ENCODE measurements at places on chromosomes 13 and 19.
A peak's percentile ranks its signal among the peaks of the same experiment; 100 is the strongest.

DNA sequence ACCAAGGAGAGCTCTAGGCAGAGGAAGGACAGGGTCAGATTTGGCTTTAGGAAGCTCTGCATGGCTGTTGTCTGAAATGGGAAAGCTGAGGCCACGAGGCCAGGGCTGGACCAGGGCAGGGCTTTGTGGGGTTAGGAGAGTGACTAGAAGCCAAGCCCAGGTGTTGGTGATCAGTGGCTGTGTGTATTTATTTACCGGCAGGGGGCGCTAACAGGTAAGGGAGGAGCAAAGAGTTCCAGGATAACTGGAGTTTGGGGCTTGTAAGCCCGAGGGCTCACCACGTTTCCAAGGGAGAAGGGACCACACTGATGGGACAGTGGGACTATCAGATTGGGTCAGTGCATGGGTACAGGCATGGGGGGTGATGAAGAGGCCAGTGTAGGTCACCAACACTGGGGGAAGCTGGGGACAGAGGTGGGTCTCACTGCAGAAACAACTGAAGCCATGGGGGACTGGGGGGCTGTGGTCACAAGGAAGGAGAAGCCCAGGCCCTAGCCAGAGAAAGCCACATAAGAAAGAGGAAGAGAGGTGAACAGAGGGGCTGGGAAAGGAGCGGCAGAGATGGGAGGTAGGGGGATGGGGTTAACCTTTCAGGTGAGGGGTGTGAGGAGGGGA is 3.9 kb downstream of the TMEM147 start:
- peak; percentile 13 for DNase-seq

- DNase-seq: no peak
These were observed 1.0 kb upstream of the RPS5 start for GRCh38 chr19:58385891-58386575.

- no peak for DNase-seq
These were observed 23.5 kb upstream of the MIER2 start for GRCh38 chr19:367963-368629.

- DNase-seq: no peak
These were observed 4.8 kb downstream of the SYT5 start for GRCh38 chr19:55175117-55175867.

- no peak for DNase-seq
These were observed 227.8 kb upstream of the MIR17HG start for GRCh38 chr13:91119643-91120042.

DNA sequence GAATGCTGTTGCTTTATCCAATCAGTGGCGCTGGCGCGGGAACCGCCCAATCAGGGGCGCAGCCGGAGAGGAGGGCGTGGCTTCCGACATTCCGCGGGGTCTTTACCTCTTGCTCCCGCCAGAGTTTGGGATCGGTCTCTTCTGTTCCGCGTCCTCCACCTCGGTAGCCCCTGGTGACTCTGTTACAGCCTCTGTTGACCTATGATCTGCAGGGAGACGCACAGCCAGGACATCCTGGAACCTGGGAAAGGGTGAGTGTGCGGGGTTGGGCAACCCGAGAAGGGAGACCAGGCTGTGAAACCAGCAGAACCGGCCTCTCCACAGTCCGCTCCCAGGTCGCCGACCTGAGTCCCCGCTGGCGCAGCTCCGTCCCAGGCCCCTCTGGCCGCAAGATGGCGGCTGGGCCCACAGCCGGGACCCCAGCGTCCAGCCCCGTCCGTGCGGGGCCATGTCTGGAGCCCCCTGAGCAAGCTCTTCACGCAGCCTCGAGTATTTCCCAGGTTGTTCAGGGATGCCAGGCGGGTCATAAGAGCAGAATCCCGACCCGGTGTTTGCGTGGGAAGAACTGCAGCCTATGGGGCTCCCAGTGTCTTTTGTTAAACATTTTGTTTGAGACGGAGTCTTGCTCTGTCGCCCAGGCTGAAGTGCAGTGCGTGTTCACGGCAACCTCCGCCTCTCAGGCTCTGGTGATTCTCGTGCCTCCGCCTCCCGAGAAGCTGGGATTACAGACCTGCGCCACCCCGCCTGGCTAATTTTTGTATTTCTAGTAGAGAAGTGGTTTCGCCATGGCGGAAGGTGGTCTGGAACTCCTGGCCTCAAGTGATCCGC is 4.4 kb upstream of the ZNF681 start:
- peak; percentile 64 for DNase-seq

DNA sequence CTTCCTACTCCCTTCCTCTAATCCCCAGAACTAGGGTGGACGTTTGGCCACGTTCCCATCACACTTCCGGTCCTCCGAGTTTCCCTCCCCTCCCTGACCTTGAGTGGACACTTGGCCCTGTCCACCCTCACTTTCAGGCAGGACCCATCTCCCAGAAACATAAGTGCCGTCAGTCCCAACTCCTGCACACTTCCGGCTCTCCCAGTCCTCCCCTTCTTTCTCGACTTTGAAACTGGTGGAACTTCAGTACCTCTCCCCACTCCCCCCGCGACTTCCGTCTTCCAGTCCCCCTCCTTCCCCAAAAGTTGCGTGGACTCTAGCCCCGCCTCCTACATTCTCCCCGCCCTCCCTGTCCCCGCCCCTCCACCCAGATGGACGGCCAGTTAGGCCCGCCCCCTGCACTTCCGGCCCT is 278 bp upstream of the ZNF274 start:
- peak; percentile 81 for DNase-seq

GRCh38 chr13:19266979-19267378 is 85.4 kb upstream of the TUBA3C start:
- DNase-seq: no peak

GRCh38 chr13:19178901-19179593 is 2.6 kb downstream of the TUBA3C start:
- no peak for DNase-seq

- no peak for DNase-seq
These were observed 404.4 kb downstream of the SPRY2 start for GRCh38 chr13:79936368-79937136.
